ENCODE measurements at places on chromosomes 6 and 20.

DNA sequence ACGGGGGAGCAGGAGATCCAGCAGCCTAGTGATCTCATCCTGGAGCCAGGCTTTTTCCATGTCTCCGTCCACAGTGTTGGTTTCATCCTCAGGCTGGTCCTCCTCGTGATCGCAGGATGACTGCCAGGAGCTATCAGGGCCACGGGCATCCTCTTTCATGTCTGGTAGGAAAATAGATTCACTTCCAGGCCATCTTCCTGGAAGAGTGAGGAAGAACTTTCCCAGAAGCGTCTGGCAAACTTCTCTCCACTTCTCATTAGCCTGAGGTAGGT lies 15.3 kb upstream of the SLC9A8 start:
- DNase-seq, result no peak

DNA sequence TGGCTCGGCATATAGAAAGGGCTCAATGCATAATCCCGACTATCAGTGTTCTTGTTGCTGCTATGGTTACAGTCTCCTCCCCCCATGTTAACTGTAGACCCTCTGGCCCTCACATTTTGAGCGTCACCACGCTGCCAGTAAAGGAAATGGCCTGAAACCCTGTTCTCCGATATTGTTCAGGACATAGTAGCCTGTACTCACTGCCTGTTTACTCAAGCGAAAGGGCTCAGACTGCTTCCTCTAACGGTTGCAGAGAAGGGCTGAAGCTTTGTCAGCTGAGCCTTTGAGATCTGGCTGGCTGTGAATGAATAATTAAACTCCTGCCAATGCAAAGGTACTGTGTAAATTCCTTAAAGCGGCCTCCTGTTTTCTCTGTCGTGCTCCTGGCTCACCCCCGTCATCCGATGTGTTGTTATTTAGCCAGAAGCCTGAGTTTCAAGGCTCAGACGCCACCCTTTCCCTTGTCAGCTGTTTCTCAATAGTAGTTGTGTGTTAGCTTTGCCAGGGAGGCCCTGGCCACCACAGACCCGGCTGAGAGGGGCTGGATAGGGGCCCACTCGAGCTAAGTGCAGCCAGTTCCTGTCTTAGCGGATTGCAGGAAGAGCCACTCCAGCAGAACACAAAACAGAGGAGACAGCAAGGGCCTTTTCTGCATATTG lies 31.2 kb upstream of the RALGAPA2 start:
- no peak for DNase-seq

GRCh38 chr6:12869816-12870432 lies 153.4 kb downstream of the PHACTR1 start:
- no peak for DNase-seq

DNA sequence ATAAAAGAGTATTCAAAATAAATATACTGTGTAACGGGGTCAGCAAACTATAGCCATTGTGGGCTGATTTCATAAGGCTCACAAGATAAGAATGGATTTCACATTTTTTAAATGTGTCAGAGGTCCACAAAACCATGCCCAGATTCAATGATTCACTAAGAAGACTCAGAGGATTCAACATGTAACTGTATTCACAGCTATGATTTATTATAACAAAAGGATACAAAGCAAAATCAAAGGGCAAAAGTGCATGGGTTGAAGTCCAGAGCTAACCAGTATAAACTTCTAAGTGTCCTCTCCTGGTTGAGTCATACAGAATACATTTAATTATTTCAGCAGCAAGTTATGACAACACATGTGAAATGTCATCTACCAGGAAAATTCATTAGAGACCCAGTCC lies 49.2 kb downstream of the TBC1D32 start:
- no peak for DNase-seq

- no peak for DNase-seq
Measured at GRCh38 chr6:160198606-160199211, 59.9 kb downstream of the SLC22A2 start.

DNA sequence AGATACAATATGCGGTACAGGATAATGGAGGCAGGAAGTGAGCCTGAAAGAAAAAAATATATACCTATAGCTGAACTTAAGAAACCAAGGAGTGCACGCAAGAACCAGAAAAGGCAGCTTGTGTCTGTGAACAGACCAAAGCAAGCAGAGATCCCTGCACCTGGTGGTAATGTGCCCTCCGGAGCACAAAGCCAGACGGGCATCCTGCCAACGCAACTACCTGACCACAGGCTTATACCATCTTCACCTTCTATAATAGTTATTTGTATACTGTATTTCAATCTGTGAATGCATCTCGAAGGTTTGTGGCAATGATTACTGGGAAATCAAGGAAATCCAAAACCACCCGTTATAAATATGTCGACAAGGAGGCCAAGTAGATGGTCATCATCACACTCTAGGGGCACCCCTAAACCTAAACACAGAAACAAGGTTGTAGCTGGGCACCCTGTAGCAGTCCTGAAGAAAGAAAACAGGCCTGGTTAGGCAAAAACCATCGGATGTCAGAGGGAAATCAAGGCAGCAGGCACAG lies 801 bp downstream of the FBXL4 start:
- DNase-seq, result peak; percentile 43

GRCh38 chr6:24797596-24798216 lies 1.0 kb downstream of the ARMH2 start:
- no peak for DNase-seq

DNA sequence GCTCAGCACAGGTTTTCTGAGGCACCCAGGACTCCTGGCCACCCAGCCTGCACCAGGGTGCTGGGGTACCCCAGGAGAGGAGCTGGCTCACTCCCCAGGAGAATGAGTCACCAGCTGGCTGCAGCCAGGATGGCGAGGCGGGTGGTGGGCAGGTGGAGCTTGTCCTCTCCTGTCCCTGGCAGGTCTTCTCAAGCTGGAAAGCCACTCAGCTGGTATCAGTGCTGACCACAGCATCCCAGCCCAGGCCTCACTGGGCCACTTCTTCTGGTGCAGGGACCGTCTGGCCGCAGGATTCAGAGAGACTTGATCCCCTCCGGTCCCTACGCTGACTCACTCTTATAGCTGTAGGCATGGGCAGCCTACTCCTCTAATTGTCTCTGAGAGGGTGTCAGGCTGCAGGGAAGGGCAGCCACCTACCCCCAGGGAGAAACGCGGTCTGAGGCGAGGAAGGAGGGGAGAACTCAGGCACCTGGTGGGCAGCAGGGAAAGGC lies 22.2 kb downstream of the TFEB start:
- DNase-seq, result no peak

- DNase-seq, result no peak
Measured at GRCh38 chr6:135285165-135285564, 104.1 kb downstream of the MYB start.

DNA sequence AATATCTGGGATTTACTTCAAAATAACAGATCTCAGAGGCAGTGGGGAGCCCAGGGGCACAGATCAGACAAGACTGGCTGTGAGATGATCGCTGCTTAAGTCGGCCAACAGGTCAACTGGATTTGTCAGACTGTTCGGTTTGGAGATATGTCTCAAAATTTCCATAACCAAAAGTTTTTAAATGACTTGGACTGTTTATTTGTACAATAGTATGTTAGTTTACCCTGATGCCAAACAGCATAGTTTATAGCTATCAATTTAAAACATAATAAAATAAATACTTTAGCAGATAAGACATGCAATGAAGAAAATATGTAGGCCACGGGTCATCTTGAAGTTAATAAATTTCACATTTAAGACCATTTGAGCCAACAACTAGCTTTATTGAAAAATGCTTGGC lies 126.7 kb downstream of the IRF4 start:
- no peak for DNase-seq

DNA sequence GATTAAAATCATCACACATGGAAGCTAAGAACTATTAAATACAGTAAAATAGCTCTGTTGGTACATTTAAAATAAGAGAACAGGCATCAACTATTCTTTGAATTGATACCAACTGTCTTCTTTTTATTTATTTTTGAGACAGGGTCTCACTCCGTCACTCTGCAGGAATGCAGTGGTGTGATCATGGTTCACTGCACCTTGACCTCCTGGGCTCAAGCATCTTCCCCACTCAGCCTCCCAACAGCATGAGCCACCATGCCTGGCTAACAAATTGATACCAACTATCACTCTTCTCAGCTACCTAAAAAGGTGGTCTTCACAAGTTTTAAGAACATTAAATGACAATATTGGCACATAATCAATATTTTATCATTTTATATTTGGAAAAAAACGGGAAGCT lies 7.8 kb upstream of the PNISR start:
- no peak for DNase-seq

- DNase-seq, result no peak
Measured at GRCh38 chr6:163738304-163738703, 323.8 kb downstream of the QKI start.

DNA sequence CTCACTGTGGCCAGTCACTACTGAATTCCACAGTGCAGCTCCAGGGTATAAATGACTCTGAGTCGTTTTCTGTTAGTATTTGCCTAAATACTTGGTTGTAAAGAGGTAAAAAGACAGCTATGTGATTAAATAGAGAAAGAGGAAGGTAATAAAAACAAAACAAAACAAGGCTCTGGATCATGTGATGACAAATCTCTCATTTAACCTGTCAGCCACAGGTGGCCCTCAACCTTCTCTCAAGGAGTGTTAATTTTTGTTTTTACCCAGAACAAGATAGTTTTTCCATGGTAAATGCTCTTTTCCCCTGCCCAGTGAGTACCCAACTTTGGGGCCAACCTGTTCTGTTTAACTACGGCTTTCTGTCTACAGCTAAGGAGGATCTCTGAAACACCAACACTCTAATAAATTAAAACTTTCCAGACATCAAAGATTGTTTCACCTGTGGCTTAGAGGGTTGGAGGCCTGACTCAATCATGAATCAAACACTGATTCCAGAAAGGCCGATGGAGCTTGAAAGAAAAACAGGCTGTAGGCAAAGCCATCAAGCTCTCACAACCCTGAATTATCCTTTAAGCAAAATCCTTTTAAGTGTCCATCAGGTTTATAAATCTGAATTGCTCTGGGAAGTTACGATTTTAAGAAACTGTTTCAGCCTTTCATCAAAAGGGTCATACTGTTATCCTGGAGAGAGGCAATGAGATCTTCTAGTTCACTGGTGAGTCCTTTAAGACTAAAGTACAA lies 81.5 kb upstream of the BCLAF1 start:
- no peak for DNase-seq

GRCh38 chr6:90468080-90468479 lies 118.8 kb downstream of the MAP3K7 start:
- DNase-seq, result no peak

DNA sequence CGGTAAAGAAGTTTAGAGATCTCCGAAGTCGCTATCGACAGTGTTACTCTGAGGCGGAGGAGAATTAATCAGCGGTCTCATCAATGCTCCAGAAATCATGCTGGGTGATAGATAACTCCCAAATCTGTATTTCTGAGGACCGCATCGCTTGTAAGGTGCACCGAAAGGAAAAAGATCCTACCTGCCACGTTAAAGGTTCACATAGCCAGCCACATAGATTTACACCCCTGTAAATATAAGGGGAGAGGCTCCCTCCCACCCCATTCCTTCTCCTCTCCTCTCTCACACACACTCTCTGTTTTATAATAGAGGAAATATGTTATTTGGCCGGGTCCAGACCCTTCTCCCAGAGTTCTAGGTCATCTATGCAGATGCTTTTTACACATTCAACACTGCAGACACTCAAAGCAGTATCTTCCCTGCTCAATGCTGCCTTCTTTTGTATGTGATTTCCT lies 620 bp upstream of the DEK start:
- no peak for DNase-seq

- no peak for DNase-seq
Measured at GRCh38 chr20:50388733-50389437, 121.3 kb upstream of the PTPN1 start.

DNA sequence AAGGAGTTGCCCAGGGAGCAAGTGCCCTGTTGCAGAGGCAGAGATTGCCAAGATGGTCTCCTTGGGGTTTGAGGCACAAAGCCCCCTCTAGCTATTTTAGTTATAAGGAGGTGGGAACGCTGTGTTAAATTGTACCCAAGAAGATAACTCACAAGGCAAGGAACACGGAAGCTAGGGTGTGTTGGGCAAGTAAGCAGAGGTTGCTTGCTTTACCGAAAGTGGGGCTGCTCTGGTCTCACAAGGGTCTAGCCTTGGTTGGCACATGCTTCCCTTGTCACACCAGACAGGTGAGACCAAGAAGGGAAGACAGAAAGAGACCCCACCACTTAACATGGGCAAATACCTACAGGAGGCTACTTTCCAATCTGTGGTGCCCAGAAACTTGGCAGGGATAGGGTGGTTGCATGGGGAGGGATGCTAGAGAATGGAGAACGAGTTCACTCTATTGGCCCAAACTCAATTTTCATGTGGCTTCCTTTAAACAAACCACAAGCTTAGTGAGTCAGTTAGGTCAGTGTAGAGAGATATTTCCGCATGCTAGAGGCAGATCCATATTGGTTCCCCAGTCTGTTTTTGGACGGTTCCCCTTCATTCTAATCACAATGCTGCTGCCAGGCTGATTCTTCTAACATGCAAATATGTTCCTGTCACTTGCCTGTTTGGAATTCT lies 42.4 kb downstream of the PLAGL1 start:
- no peak for DNase-seq

- no peak for DNase-seq
Measured at GRCh38 chr6:150301846-150302519, 66.8 kb upstream of the IYD start.

DNA sequence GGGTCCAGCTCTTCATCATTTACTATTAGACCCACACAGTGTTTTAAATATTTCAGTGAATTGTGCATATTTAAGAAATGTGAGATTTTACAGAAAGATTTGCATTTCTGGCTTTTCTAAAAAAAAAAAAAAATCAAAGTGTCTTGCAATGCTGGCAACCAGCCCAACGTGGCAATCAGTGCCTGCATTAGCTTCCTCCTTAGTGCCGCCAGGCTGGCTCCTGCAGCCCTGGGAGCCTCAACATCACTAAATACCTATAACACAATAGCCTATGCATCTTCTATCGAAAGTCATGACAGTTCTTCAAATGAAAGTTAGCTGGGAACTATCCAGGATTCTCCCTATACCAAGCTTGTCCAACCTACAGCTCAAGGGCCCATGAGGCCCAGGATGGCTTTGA lies 9.4 kb upstream of the CD93 start:
- DNase-seq, result no peak

GRCh38 chr6:151109361-151109760 lies 130.4 kb upstream of the AKAP12 start:
- DNase-seq, result no peak

DNA sequence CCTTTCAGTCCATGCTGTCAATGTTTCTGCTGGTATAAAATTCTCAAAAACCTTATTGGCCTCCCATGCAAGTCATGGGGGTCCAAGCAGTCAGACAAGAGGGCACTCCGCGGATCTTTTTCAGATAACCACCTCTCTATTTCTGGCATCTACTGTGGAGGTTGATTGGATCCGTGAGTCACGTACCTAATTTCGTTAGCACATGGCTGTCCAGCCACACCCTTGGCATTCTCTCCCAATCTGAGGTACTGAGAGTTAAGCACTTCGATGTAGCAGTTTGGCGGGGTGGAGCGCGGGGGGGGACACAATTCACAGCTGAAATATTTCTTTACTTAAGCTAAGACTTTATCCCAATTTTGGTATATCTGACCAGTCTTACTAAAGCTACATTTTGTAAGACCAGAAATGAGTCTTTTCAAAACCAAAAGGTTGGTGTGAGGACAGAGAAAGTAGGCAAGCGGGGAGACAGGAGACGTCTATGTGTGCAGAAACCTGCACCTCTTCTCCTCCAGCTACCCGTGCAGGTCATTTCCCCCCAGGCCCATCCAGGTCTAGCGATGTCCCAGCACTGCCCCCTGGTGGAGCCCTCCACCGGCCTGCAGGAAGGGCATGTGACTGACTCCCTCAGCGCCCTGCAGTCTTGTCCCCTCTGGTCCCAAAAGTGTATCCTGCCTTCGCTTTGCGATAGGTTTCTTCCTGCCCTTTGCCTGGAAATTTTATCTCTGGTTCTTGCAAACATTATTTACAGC lies 113.1 kb downstream of the ADAT2 start:
- DNase-seq, result peak; percentile 47

- DNase-seq, result no peak
Measured at GRCh38 chr20:43711098-43711654, 15.6 kb downstream of the GTSF1L start.
